ENCODE measurements at places on chromosomes 16 and 17.

DNA sequence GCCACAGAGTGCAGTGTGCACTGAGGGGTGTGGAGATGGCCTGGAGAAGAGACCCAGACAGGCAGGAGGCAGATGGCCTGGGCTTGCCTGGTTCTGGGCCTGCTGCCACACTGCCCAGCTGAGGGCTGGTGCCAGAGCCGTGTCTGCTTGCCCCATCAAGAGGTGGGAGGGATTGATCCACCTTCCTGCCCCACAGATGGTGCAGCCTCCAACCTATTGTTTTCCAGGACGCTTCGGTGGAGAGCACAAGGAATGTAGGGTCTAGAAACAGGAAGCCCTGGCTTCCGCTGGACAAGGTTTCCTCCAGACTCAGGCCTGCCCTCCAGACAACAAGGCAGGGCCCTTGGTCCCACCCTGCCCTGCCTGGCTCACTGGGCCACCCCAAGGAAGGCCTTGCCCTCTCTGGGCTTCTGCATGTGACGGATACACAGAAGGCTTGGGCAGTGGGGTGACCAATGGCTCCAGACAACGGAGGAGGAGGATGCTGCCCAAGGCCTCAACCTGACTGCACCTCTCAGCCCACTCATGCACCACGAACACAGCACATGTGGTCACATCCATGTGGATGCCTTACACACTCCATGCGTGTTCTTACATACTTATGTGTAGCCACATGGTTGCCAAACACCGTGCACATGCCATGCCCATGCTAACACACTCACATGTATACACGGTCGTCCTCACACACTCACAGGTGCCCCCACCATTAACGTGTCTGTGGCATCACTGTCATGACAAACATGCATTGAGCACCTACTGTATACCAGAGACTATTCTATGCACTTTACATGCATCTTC is 6.5 kb upstream of the CDH5 start:
- no peak for DNase-seq

DNA sequence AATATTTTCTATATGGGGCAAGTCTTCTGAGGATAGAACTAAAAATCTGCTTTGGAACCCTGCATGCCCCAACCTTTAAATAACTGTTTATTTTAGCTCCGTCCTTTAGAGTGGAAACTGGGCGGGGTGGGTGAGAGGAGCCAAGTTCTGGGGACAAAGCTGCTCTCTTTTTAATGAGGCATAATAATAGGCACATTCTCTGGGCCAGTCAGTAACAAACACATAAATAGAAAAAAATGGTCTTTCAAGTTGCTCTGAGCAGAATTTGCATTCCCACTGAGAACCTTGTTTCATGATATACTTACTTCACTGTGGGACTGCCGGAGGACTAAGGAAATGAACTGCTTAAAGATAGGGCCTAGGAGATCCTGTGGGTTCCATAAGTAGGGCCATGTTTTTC is 51.5 kb downstream of the KNOP1 start:
- no peak for DNase-seq

DNA sequence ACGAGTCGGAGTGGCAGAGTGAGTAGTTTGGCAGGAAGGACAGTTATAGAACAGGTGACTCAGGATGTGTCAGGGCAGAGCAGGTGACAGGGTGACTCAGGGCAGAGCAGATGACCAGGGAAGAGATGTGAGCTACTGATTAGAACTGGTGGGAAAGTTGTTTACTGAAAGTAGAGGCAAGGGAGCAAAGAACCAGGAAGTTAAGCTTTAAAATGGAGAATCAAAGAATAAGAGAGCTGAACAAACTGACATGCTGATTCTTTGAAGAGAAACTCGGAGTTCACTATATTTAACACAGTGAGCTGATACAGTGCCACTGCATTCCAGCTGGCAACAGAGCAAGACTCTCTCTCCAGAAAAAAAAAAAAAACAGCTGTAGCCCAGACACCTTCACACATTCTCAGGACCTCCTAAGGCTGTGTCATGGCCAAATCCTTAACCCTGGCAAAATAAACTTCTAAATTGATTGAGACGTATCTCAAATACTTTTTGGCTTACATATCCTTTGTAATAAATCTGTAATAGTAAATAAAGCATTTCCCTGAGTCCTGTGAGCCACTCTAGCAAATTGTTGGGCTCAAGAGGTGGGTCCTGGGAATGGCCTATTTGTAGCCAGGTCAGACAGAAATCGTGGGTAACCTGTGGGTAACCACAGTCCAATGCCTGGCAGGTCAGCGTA is 12.3 kb upstream of the UBE2I start:
- peak; percentile 64 for DNase-seq

DNA sequence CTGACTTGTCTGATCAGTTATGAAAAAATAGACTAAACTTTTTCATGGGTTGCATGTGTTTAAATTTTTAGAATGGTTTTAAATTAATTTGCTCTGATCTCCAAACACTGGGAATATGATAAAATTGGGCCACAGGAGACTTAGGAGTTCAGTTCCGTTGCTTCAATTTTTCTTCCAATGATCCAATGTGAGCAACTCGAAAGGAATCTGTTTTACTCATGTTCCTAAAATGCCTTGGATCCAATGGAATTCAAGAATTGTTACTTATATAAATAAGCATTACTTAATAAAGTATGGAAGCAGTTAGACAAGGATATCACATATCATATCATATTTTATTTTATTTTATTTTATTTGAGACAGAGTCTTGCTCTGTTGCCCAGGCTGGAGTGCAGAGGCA is 56.0 kb upstream of the NACA2 start:
- DNase-seq: no peak

DNA sequence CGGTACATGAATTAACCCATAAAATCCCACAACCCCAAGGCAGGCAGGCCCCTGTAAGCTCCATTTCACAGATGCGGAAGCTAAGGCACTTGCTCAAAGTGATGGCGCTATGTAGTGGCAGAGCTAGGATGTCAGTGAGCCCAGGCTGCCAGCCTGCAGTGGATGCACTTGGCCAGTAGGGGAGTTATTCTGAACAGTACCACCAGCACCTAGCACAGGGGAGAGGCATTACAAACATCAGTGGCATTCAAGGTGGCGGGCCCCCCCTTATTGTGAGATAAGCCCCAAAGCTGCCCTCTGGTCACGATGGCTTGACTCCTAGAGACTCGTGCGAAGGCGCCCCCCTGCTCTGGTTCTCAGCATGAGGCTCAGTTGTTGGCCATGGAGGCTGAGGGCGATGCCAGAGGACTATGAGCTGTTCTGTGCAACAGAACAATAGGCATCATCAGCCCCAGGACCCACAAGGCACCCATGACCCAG is 33.8 kb downstream of the GTF3C1 start:
- DNase-seq: no peak

GRCh38 chr17:42291129-42291528 is 2.8 kb downstream of the STAT5A start:
- no peak for DNase-seq

DNA sequence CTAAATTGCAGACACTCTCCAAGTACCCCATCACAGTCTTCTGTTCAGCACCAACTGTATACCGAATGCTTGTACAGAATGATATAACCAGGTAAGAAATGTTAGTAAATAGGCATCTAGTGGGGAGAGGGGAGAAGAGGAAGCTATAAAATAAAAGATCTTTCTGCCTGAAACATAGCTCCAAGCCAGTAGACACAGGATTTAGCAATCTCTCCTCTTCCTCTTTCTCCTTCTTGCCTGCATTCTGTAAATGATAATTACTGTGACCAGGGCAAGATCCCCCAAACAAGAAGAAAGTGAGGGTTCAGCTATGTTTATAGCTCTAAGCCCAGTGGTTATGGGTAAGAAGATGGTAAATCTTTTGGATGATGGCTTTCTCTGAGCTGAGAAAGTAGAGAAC is 17.9 kb downstream of the ACSM3 start:
- DNase-seq: no peak

GRCh38 chr17:37737081-37737480 is 7.8 kb downstream of the HNF1B start:
- no peak for DNase-seq

- no peak for DNase-seq
Observed at GRCh38 chr17:16569358-16569712, 331 bp upstream of the ZNF287 start.

DNA sequence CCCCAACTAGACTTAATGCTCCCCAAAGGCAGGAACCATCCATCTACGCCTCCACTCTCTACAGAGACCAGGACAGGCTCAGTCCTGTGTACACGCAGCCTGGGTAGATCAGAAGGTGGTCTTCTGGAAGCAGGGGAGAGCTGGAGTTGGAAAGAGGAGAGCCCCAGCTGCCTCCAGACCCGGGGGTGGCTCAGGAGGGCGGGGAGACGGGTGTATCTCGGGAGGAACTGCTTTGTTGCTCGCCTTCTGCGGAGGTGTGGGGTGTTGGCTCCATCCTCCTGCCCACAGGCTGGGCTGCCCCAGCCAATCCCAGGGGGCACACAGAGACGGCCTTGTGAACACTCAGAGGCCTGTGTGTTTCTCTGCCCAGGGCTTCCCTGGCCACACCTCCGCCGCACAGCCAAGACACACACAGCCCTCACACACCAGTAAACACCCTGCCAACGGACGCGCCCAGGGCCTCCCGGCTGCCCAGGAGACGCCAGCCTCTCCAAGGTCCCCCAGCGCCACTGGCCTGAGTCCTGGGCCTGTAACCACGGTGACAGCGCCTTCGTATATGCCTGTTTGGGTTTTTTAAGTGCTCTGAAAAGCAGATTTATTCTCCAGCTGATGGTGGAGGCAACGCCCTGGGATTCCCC is 143.4 kb upstream of the CDC42EP4 start:
- DNase-seq: no peak

DNA sequence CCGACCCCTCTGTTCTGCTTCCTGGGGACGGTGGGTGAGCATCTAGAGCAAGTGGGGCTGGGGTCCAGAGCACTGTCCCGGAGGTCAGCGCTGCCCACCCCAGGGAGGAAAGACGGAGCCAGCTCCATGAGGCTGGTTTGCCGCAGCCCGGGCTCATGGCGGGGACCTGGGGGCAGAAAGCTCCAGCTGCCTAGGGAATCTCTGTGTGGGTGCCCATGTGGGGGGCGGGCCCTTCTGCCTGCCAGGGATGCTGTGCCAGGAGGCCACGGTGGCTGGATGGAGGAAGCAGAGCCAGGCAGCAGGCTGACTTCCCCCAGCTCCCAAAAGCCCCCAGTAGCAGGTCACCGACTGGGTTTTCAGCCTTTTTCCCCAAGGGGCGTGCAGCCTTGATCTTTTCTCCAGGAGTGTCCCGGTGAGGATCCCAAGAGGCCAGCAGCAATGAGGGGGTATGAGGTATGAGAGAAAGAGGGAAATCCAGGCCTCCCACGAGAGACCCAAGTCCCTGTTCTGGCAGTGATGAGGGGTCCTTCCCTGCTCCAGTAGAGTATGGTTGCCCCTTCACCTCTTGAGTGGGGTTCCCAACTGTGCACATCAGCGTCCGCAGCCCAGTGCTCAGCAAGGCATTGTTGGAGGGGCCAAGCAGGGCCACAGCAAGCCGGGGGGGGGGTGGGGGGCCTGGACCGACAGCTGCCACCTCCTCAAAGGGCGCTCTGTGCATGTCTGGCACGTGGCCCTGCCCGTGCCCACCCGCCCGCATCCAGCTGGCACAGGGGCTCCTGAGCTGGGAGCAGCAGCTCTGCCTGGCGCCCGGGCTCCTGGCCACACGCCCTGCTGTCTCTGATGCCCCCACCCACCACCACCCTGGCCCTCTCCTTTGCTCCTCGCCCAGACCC is 15.6 kb upstream of the BCAR1 start:
- no peak for DNase-seq

GRCh38 chr17:12512694-12513355 is 152.9 kb upstream of the MYOCD start:
- DNase-seq: no peak

DNA sequence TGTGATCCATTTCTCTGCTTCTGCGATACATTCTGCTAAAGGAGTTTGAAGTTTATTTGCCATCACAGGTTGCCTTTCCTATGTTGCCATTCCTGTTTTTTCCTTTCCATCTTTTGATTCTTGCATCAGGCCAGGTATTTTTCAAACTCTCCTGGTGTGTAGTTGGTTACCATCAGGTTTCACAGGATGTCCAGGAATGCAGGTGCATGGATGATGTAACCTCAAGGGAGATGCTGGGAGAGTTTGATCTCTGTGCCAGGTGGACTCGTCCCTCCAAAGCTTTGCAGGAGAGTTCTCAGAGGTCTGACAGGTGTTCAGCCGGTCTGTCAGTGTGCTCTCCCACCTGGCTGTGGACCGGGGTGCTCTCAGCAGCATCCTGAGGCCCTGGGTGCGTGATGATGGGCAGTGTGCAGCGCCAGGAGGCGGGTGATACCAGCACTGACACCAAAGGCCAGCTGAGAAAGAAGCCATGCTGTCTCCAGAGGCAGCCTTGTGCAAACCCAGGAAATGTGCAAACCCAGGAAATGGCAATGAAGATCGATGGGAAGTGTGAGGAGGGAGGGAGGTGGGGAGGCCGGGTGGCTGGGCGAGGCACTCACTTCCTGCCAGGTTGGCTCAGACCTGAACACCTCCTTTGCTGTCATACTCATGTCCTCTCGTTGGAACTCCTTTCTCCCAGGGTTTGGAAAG is 1.7 kb downstream of the ATP2C2 start:
- no peak for DNase-seq

- DNase-seq: no peak
Observed at GRCh38 chr17:11251561-11252107, 10.6 kb downstream of the SHISA6 start.

- DNase-seq: no peak
Observed at GRCh38 chr16:86099326-86099725, 200.4 kb downstream of the IRF8 start.

DNA sequence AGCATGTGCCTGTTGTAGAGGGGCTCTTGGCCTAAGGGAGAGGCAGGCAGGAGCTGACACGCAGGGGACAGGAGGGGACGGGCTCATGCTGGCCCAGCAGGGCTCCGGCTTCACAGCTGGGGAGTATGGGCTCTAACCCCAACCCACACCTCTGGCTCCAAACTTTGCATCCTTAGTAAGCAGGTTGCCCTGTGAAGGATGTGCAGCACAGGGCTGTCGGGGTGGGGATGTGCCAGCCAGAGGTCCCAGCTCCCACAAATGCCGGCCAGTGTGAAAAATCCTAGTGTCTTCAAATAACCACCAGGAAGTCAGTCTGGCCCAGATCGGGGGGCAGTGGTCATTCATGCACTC is 14.0 kb upstream of the FAM83G start:
- DNase-seq: no peak

- no peak for DNase-seq
Observed at GRCh38 chr16:86578611-86579267, 390 bp downstream of the FOXL1 start.

- DNase-seq: no peak
Observed at GRCh38 chr17:9355846-9356245, 219.8 kb downstream of the STX8 start.

GRCh38 chr17:17824119-17824782 is 12.5 kb downstream of the SREBF1 start:
- DNase-seq: no peak

- DNase-seq: no peak
Observed at GRCh38 chr16:31513884-31514283, 5.7 kb upstream of the RUSF1 start.

DNA sequence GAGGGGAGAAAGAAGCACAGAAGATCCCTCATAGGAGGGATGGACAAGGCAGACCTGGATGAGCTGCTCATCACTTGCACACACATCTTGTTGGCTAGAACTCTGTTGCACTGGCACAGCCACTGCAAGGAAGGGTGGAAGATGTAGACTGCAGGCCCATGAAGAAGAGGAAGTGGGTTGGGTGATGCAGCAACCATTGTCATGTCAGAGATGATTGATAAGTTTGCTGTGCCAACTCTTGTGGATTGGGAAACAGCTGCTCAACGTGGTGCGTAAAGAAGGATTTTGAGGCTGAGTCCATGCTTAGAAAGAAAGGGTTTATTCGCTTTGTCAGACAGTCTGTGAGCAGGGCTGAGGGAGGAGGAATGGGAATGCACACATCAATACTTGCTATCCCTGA is 161.4 kb upstream of the MPHOSPH6 start:
- DNase-seq: no peak
